ENCODE measurements at places on chromosomes 3 and 15.

- DNase-seq: no peak
Observed at GRCh38 chr3:181265750-181266333, 276.3 kb upstream of the DNAJC19 start.

GRCh38 chr15:33492434-33493052, 181.8 kb downstream of the RYR3 start:
- no peak for DNase-seq

- DNase-seq: peak; percentile 96
Observed at GRCh38 chr15:84981711-84982300, at the start of gene PDE8A. Gene PDE8A (plus strand): TSS chr15:84981856. CDS start chr15:84982163, 307 bp downstream.

- no peak for DNase-seq
Observed at GRCh38 chr3:86991482-86991815, 500 bp upstream of the VGLL3 start.

GRCh38 chr3:154244644-154245043, 79.6 kb downstream of the DHX36 start:
- DNase-seq: peak; percentile 39

DNA sequence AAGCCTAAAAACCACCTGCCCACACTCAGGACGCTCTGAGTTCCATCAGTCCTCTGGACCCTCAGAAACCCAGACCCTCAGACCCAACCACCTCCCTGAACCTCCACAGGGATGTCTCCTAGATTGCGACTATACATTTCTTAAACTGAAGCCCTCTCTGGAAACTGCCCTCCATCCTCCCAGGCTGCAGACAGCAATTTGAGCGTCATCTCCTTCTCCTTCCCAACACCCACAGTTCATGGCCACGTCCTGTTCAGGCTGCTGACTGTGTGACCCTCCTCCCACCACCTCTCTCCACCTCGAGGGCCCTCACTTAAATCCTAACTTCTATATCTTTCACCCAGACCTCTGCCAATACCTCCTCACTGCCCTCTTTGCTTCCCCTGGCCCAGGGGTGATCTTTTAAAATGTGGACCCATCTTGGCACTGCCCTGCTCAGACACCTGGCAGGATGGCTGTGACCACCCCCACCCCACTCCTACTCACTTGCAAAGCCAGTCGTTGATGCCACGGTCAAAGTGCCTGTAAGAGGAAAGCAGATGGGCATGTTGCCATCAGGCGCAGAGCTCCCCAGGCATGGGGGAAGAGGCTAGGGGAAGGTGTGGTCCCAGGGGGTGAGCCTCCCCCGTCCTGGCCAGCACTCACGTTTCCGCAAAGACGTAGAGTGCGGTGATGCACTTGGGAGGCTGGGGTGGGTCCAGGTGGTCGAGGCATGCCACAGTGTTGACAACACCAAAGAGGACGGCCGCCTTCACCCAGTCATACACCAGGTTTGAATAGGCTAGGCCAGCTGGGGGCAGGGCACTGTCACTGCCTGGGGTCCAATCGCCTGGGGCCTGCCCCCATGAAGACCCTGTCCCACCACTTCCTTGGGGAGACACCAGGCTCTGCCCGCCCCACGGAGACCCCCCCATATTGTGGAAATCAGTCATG, 6.0 kb downstream of the HHATL start:
- DNase-seq: no peak

- no peak for DNase-seq
Observed at GRCh38 chr3:154324919-154325318, 632 bp upstream of the DHX36 start.

DNA sequence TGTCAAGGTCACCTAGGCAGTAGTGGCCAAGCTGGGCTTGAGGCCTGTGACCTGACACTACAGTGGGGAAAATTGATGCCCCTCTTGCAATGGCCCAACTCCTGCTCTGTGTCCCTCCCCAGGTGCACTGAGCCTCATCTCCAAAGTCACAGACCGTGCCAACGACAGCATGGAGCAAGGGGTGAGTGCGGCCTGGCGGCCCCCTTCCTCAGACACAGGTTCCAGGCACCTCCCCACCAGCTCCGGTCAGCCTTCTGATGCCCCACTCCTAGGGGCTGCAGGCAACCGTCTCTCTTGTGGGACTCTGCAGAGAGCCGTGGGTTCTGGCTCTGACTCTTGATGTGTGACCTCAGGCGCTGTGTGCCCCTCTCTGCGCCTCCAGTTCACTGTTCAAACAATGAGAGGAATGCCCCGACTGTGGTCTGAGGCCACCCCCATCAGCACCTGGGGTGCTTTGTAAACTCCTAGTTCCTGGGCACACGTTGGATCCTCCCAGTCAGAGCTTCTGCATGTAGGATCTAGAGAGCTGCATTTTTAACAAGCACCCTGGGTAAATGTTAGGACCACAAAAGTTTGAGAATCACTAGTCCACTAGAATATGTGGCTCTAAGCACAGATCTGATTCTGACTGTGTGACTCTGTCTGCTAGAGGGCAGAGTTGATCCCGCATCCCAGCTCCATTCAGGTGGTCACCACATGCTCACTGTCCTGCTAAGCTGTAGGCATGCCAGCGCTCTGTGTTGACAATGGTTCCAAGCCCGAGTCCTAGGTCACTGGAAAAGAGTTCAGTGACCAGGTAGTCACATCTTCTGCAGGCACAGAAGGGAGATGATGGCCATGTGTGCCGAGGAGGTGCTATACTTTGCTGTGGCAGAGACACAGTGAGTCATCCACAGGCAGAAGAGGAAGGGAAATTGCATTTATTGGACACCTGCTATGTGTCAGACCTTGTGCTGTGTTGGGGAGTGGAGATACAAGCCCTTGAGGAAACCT, 46.2 kb upstream of the NR2C2 start:
- no peak for DNase-seq

DNA sequence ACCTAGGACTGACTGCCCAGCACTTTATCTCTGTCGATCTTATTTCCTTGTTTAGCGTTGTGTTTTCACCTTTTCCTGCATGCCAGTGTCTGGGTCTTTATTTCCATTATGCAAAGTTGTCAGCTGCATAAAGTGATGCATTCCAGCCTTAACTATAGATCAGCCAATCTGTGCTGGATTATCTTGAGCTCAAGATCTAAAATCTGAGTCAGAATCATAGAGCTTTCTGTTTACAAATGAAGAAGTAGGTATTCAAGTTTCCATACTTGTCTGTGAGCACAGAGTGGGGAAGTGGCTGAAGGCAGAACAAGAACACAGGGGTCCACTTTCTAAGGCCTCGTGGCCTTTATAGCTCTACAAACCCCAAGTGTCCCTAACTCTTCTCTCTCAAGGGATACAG, 82.4 kb upstream of the PLCL2 start:
- DNase-seq: no peak

DNA sequence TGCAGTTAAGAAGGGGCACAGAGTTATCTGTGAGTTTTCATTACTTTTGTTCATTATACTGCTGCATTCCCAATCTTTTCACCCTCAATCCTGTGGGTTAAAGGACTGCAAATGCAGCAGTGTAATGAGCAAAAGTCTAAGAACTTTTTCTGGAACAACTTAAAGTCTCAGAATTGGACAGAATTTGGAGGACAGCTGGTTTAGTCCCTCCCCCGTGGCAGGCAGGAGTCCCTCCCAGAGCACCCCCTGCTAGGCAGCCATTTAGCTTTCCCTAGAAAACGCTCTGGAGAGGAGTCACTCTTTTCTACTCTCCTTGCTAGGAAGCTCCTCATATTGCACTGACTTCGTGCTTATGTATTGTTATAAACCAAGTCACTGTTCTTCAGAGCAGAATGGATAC, 156.3 kb upstream of the UBE2E1 start:
- DNase-seq: no peak

DNA sequence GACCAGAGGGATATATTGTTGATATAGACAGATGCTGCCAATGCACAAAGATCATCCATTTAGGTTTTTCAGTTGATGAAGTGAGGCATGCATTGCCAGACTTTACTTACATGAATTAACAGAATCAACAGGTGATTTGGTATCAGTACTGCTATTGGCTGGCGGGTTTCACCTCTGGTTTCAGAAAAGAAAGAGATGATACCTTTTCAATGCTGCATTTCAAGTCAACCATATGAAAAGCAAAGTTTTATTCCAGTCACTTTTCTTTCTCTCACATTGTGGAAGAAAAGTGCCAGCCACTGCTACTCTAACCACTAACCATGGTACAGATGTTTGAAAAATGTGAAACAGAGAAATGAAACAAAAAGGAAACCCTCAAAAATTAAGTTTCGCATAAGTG, 289.1 kb downstream of the TIGIT start:
- DNase-seq: no peak

GRCh38 chr3:104032283-104032682, 1334.4 kb upstream of the ALCAM start:
- no peak for DNase-seq

- DNase-seq: no peak
Observed at GRCh38 chr3:181486141-181486885, 225.4 kb upstream of the SOX2 start.

- DNase-seq: no peak
Observed at GRCh38 chr3:56772952-56773938, 28.5 kb downstream of the ARHGEF3 start.

DNA sequence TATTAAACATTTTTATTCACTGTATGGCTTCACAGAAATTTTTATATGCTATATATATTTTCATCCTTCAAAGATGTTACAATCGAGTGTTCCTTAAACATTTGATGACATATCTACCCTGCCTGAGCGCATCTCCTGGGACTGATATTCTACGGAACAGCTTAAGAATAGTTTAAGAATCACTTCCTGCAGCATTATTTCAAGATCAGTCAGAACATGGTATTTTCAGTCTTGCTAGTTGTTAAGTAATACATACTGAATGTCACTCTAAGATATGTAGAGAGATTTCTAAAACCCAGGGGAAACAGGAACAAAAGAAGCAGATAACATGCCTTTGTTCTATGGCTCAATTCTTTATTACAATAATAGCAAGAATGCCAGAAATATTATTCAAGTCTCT, 8.7 kb downstream of the COL8A1 start:
- no peak for DNase-seq

- peak; percentile 83 for DNase-seq
Observed at GRCh38 chr15:85831415-85832113, 36.8 kb upstream of the KLHL25 start.

- DNase-seq: no peak
Observed at GRCh38 chr3:184889312-184889904, 77.4 kb downstream of the VPS8 start.

- peak; percentile 73 for DNase-seq
Observed at GRCh38 chr3:23959135-23959900, 14.2 kb downstream of the NR1D2 start.

- no peak for DNase-seq
Observed at GRCh38 chr15:65909831-65910230, 40.5 kb downstream of the RAB11A start.

- no peak for DNase-seq
Observed at GRCh38 chr3:179016979-179017670, 54.5 kb downstream of the ZMAT3 start.

- DNase-seq: no peak
Observed at GRCh38 chr3:100526613-100527346, 34.4 kb downstream of the TMEM45A start.

- DNase-seq: no peak
Observed at GRCh38 chr3:54228806-54229205, 106.5 kb downstream of the CACNA2D3 start.

GRCh38 chr3:23889386-23889785, 27.4 kb downstream of the NKIRAS1 start:
- no peak for DNase-seq

- DNase-seq: no peak
Observed at GRCh38 chr3:117898722-117899522, 1135.7 kb downstream of the IGSF11 start.

DNA sequence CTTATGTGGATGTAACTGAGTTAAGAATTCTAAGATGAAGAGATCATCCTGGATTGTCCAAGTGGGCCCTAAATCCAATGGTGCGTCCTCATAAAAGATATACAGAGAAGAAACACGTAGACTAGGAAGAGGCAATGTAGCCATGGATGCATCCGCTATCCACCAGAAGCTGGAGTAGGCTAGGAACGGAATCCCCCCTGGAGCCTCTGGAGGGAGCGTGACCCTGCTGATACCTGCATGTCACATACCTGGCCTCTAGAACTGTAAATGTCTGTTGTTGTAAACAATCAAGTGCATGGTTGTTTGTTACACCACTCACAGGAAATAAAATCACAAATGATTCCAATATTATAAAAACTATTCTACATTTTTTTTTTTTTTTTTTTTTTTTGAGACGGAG, 254.5 kb upstream of the RORA start:
- no peak for DNase-seq

DNA sequence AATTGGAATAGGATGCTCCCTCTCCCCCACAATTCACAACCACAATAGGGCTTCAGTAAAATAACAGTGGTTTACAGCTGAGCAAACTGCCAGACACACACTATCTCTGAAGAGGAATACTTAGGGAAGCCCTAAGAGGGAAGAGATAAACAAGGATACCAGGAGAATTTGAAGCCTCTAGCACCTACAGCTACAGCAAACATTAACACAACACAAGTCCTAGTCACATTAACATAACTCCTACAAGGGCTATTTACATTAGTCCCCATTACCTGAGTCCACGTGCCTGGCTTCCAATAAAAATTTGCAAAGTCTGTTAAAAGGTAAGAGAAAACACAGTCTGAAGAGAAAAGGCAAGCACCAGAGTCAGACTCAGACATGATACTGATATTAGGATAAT, 346.9 kb upstream of the CDIN1 start:
- no peak for DNase-seq

DNA sequence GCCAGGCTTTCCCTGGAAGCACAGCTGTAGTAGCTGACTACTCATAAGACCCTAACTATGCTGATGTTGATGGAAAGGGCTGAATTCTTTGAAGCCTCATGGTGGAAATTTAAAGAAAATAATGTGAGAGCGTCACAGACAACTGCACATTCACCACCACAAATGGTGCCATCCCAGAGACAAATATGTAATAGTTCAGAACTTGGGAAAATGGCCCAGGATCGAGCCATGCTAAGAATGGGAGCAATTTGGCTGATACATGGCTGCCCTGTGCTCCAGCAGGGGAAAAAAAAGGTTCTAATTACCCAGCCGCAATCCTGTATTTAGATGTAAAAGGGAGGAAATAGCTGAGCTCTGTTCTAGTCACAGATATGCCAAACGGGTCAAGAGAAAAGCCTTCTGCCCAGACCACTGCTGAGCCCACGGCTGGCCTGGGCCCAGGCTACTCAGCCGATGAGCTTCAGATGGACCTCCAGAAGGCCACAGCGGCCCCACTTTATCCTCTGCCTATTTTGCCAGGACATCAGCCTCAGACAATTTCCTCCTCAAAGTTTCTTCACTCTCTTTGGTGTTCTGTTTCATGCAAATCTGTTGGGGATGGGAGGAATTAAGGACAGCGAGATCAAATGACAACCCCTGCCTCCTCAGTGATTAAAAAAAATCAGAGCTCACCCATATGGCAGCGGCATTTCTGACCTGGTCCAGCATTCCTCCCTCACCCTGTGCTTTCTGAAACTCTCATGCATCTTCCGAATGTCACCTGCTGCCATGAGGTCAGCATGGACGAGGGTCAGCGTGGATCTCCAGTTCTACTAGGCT, 54.5 kb upstream of the MEX3B start:
- peak; percentile 72 for DNase-seq

DNA sequence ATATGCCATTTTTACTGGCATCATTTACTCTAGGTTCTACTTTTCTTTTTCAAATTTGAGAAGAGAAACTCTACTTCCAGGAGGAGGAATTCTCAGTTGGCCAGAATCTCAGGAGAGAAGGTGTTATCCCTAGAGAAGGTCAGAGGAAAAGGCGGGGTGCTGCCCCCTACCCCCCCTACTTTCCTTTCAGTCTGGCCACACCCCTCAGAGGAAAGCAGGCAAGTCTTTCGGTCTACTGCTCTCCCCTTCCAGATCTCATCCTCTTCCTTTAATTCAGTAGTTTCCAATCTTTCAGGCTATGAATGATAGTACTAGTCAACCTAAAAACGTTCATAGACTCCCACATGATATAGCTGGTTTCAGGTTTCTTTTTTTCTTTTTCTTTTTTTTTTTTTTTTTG, 366.5 kb upstream of the TBL1XR1 start:
- DNase-seq: no peak

- peak; percentile 79 for DNase-seq
Observed at GRCh38 chr15:91099616-91099994, 452 bp upstream of the SV2B start.
